ENCODE measurements at places on chromosomes 4 and X.

DNA sequence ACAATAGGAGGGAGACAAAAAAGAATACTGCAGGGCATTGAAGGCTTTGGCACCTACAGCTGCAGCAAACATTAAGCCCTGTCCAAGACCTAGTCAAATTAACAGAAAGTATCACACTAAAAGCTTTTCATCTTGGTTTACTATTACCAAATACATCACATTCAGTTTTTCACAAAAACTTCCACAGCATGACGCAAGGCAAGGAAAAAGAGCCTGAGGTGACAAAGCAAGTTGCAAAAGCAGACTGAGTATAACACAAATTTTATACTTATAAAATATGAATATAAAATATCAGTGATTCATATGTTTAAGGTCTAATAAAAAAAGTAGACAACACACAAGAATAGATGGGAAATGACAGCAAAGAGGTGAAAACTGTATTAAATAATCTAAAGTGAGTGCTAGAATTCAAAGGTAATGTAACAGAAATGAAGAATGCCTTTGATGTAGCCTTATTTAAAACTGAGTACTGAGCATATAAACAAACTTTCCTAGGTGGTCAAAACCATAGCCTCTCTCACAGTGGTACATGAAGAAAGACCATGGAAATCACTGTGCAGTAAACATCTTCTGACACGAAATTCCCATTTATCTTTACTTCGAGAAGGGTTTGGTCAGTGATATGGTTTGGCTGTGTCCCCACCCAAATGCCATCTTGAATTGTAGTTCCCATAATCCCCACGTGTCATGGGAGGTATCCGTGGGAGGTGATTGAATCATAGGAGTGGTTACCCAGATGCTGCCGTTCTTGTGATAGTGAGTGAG is 27.7 kb upstream of the MAGEA11 start:
- no peaks in the 10 kb centered on the region for H3K27me3 ChIP-seq
- H3K27ac ChIP-seq, result no peak overlapping the region
- DNase-seq, result no peak

GRCh38 chrX:63327788-63328187 is 23.3 kb downstream of the SPIN4 start:
- DNase-seq, result no peak
- H3K27ac ChIP-seq, result no peak overlapping the region
- no peaks in the 10 kb centered on the region for H3K36me3 ChIP-seq
- no peaks in the 10 kb centered on the region for H3K27me3 ChIP-seq

DNA sequence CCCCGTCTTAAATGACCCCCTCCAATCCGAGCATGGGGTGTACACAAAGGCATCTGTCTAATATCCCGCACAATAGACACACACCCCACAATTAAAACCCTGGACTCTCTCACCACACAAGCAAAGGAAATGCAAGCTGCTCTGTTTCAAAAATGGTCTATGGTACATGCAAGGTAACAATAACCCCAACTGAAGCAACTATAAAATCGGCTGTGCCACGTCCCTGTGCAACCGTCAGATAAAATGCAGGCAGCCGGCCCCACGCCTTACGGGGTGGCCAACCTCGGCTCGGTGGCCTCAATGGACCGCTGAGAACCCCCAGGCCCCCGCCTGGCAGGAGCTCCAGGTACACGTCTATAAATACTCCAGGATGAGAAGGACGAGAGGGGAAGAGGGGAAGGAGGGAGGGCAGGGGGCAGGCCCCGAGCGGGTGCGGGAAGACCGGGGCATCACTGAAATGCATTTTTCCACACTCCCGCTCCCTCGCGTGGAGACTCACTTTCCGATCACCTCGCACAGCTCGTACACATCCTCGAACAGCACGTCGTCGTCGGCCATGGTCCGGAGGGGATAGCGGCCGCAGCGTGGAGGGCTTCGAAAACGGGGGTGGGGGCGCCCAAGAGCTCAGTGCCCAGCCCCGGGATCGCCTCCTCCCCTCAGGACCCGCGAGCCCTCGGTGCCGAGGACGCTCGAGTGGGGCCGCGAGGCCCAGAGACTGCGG is 763 bp downstream of the CASK start:
- H3K27ac ChIP-seq, result peak overlapping the region; percentile 95
- H3K4me1 ChIP-seq, result peaks cover 10% of the 10 kb centered on the region
- peak; percentile 23 for DNase-seq
- no peaks in the 10 kb centered on the region for H3K27me3 ChIP-seq
- peak overlapping the region; percentile 92 for H3K4me3 ChIP-seq
- H3K36me3 ChIP-seq, result peaks cover 4% of the 10 kb centered on the region

- peaks cover 6% of the 10 kb centered on the region for H3K4me1 ChIP-seq
- H3K36me3 ChIP-seq, result no peaks in the 10 kb centered on the region
- DNase-seq, result no peak
- no peaks in the 10 kb centered on the region for H3K27me3 ChIP-seq
- H3K27ac ChIP-seq, result no peak overlapping the region
Observed at GRCh38 chr4:22906045-22906444, 213.3 kb downstream of the GBA3 start.

DNA sequence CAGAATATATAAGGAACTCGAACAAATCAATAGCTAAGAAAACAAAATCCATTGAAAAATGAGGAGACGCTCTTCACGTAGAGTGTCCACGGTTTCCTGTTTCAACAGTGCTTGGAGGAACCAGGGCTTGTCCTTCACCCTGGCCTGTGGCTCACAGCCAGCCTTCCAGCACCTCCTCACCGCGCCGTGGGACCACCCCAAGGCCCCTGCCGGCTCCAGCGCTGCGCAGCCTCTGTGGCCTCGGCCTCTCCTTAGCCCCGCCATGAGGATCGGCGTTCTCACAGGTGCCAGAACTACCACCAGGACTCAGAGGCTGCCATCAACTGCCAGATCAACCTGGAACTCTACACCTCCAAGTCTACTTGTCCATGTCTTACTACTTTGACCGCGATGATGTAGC is 52.5 kb upstream of the CTSO start:
- no peak for DNase-seq
- H3K36me3 ChIP-seq, result no peaks in the 10 kb centered on the region
- H3K4me1 ChIP-seq, result no peaks in the 10 kb centered on the region
- H3K4me3 ChIP-seq, result no peak overlapping the region
- H3K27me3 ChIP-seq, result peaks cover 9% of the 10 kb centered on the region

- no peak overlapping the region for H3K27ac ChIP-seq
- H3K36me3 ChIP-seq, result no peaks in the 10 kb centered on the region
- peaks cover 5% of the 10 kb centered on the region for H3K27me3 ChIP-seq
Observed at GRCh38 chrX:39125834-39126233, 324.6 kb downstream of the MID1IP1 start.

DNA sequence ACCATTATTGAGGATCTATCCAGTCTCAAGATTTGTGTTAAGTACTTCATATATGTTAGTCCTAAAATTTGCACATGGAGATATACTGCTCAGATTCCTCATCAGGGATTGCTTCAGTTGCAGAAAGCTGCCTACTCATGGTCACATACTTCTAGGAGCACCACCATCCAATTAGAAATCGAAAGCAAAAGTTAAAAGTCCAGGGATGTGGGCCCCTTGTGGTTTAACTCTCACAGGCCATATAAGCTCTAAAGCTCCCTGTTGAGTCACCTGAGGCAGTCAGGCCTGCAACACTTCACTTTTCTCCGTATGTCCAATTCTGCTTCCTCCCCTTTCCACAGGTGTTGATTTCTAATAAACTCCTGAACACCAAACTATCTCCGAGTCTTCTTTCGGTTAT is 84.2 kb downstream of the CNOT6L start:
- peak overlapping the region; percentile 58 for H3K4me3 ChIP-seq
- peak overlapping the region; percentile 69 for H3K27ac ChIP-seq
- peak; percentile 9 for DNase-seq
- peaks cover 18% of the 10 kb centered on the region for H3K4me1 ChIP-seq

- H3K27me3 ChIP-seq, result no peaks in the 10 kb centered on the region
- H3K4me1 ChIP-seq, result peaks cover 2% of the 10 kb centered on the region
- H3K27ac ChIP-seq, result no peak overlapping the region
- DNase-seq, result no peak
- H3K4me3 ChIP-seq, result no peak overlapping the region
Observed at GRCh38 chr4:101400096-101400495, 52.8 kb upstream of the PPP3CA start.

- no peak overlapping the region for H3K27ac ChIP-seq
- peaks cover 24% of the 10 kb centered on the region for H3K4me1 ChIP-seq
- no peak overlapping the region for H3K4me3 ChIP-seq
- DNase-seq, result no peak
- H3K36me3 ChIP-seq, result peaks cover 2% of the 10 kb centered on the region
Observed at GRCh38 chrX:41178201-41178600, 93.0 kb downstream of the USP9X start.

GRCh38 chr4:52932591-52933470 is 70.7 kb downstream of the RASL11B start:
- H3K27ac ChIP-seq, result no peak overlapping the region
- no peaks in the 10 kb centered on the region for H3K27me3 ChIP-seq
- no peak overlapping the region for H3K4me3 ChIP-seq
- H3K4me1 ChIP-seq, result no peaks in the 10 kb centered on the region
- peaks cover 54% of the 10 kb centered on the region for H3K36me3 ChIP-seq
- DNase-seq, result no peak

GRCh38 chrX:39427906-39428305 is 626.6 kb downstream of the MID1IP1 start:
- H3K4me3 ChIP-seq, result no peak overlapping the region
- H3K27me3 ChIP-seq, result peaks cover 7% of the 10 kb centered on the region
- no peaks in the 10 kb centered on the region for H3K36me3 ChIP-seq
- H3K27ac ChIP-seq, result no peak overlapping the region
- peaks cover 12% of the 10 kb centered on the region for H3K4me1 ChIP-seq

- peaks cover 54% of the 10 kb centered on the region for H3K4me1 ChIP-seq
- peak overlapping the region; percentile 93 for H3K4me3 ChIP-seq
- H3K36me3 ChIP-seq, result no peaks in the 10 kb centered on the region
- DNase-seq, result peak; percentile 11
- peak overlapping the region; percentile 77 for H3K27ac ChIP-seq
Observed at GRCh38 chr4:98657531-98658286, 702 bp downstream of the TSPAN5 start.

GRCh38 chrX:56764975-56765791 is 36.1 kb downstream of the NBDY start:
- H3K27ac ChIP-seq, result peak overlapping the region; percentile 94
- H3K4me1 ChIP-seq, result peaks cover 47% of the 10 kb centered on the region
- H3K27me3 ChIP-seq, result no peaks in the 10 kb centered on the region
- peak; percentile 58 for DNase-seq
- H3K4me3 ChIP-seq, result peak overlapping the region; percentile 61

DNA sequence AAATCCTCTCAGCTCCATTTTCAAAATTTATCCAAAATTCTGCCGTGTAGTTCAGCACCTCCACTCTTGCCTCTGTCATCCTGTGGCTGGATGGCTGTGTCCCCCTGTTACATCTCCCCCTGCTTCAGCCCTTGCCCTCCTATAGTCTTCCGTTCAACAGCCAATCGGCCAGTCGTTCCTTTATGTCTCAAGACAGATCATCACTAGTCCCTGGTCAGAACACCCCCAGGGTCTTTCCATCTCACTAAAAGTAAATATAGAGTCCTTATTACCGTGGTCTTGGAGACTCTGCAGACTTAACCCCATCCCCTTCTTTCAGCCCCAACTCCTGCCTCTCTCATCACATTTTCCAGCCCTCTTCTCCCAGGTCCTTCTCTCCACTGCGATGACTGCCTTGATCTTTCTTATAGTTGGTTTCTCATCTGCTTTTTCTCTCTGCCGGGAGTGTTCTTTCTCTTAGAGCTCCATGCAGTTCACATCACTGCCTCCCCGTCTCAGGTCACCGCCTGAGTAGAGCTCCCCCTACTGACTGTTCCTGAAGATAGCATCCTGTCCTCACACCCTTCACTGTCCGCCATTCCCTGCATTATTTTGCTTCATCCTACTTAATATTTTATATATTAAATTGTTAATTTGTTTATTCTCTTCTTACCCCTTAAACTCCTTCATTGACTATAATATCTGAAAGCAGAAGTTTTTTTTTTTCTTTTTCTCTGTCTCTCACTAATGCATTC is 736.9 kb upstream of the MAGEB2 start:
- H3K4me1 ChIP-seq, result peaks cover 4% of the 10 kb centered on the region
- peak overlapping the region; percentile 57 for H3K4me3 ChIP-seq
- DNase-seq, result peak; percentile 1
- no peaks in the 10 kb centered on the region for H3K36me3 ChIP-seq

DNA sequence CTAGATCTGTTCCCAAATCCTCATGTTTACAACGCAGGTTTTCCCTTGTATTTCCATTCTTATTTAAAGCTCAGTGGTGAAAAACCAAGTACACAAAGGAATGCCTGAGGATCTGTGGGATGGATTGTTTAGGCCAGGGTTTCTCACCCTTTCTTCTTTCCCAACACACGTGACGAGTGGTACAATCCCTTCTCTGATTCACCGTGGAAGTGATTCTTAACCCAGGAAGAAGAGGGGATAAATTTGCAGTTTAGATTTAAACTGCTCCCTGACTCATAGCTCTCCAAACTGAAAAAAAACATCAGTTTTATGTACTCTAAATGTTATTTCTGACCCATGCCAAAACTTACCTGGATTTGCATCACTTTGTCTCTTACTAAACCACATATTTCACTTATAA is 17.0 kb downstream of the PAQR3 start:
- DNase-seq, result no peak
- H3K36me3 ChIP-seq, result peaks cover 15% of the 10 kb centered on the region
- no peak overlapping the region for H3K4me3 ChIP-seq
- H3K4me1 ChIP-seq, result peaks cover 6% of the 10 kb centered on the region
- no peak overlapping the region for H3K27ac ChIP-seq

DNA sequence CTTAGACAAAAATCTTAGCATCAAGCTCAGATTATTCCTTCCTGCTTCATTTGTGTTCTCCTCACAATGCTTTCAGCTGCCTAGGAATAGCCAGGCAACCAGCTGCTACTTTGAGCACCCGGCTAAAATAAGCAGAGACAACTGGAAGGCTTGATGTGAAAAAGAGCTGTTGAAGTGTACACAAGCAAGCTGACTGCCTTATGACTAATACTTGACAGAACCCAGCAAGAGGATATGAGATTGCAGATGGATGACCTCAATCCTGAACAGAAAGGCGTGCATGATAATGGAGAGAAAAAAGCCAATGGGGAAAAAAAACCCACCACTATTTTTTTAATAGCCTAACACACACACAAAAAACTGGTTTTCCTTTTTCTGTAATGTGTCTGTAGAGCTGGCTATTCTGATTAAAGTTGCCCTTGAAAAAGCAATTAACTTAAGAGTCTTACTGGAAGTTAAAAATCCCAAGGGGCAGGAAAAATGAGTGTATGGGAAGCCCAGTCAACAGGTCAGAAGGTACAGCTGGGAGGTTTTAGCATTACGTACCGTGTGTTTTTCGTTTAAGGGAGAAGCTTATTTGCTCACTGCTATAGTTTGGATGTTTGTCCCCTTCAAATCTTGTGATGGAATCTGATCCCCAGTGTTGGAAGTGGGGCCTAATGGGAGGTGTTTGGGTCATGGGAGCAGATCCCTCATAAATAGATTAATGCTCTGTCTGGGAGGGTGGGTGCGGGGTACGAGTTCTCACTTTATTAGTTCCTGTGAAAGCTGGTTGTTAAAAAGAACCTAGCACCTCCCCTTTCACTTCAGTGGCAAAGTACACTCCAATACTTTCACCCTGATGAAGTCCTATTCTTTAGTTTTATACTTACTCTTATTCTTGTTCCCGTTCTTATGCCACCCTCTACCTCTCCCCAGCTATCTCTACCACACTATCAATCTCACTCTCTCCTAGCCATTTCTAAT is 37.1 kb upstream of the HERC6 start:
- no peak overlapping the region for H3K27ac ChIP-seq
- H3K4me1 ChIP-seq, result no peaks in the 10 kb centered on the region
- DNase-seq, result no peak
- no peaks in the 10 kb centered on the region for H3K36me3 ChIP-seq
- H3K4me3 ChIP-seq, result no peak overlapping the region

All from stimulated activated naive B cell treated with anti-CD40 and anti-IgM and Interleukin-4, amounts not matched to agents 10 μg/mL and 1 μg/mL and 100 μg/mL, for 72 hours (primary cell).